Mesendoderm (in vitro differentiated cells): ENCODE measurements at places on chromosomes 1 and 21.

DNA sequence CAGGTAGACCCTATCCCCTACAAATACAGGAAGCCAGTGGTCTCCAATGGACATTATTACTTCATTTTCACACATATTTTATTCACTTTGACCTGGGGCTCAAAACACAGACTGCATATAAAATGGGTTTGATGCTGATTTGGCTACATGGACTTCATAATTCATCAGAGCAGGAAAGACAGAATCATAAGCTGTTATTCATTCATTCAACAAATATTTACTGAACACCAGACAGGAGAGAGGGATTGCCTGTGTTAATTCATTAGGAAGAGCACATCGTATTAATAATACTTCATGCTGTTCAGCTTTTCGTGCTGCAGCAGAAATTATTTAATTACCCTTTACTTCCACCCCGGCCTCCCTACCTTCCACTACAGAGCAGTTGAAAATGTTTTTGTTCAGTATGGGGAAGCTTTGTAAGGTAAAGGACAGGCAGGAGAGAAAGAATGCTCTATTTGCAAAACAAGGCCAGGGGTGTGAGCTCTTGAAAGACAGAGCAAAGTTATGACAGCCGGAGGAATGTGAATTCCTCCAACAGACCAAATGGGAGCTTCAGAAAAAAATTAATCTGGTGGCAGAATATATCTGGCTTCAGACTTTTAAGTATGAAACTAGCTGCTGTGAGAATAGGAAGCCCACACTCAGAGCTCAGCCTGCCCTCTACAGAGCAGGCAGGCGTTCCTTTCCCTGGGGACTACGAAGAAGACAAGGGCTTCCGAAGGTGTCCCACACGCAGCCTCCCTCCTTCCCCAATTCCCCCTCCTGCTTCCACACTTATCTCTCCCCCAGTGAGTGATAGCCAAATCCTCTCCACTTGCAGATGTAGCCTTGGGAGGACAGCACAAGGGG, 58.0 kb downstream of the MDM4 start:
- no peaks in the 10 kb centered on the region for H3K27me3 ChIP-seq
- peak; percentile 57 for DNase-seq
- H3K27ac ChIP-seq, result no peak overlapping the region
- no peaks in the 10 kb centered on the region for H3K36me3 ChIP-seq

GRCh38 chr1:48329905-48330304, 107.4 kb downstream of the SLC5A9 start:
- DNase-seq, result no peak
- H3K27me3 ChIP-seq, result no peaks in the 10 kb centered on the region
- no peak overlapping the region for H3K4me3 ChIP-seq
- no peak overlapping the region for H3K27ac ChIP-seq
- no peaks in the 10 kb centered on the region for H3K4me1 ChIP-seq

DNA sequence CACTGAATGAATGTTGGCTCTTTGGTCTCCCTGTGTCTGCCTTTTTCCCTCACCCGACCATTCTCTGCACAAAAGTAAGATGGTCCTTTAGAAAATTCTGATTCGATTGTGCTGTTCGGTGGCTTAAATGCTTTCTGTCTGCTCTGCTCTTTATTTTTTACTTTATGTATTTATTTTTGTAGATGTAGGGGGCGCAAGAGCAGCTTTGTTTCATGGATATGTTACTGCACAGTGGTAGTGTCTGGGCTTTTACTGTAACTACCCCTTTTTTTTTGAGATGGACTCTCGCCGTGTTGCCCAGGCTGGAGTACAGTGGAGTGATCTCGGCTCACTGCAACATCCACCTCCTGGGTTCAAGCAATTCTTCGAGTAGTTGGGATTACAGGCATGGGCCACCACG, 15.7 kb downstream of the NLRP3 start:
- no peak overlapping the region for H3K4me3 ChIP-seq
- DNase-seq, result no peak
- no peaks in the 10 kb centered on the region for H3K36me3 ChIP-seq
- H3K27ac ChIP-seq, result no peak overlapping the region
- H3K27me3 ChIP-seq, result no peaks in the 10 kb centered on the region

GRCh38 chr1:228647523-228648444, 87.5 kb upstream of the RHOU start:
- DNase-seq, result peak; percentile 87
- no peaks in the 10 kb centered on the region for H3K36me3 ChIP-seq
- no peaks in the 10 kb centered on the region for H3K4me1 ChIP-seq

GRCh38 chr1:94578856-94579255, 37.3 kb upstream of the F3 start:
- peaks cover 5% of the 10 kb centered on the region for H3K4me1 ChIP-seq
- no peaks in the 10 kb centered on the region for H3K36me3 ChIP-seq
- no peak overlapping the region for H3K27ac ChIP-seq
- no peak for DNase-seq
- no peak overlapping the region for H3K4me3 ChIP-seq
- no peaks in the 10 kb centered on the region for H3K27me3 ChIP-seq

GRCh38 chr1:180040034-180040433, 85.4 kb downstream of the CEP350 start:
- H3K4me1 ChIP-seq, result no peaks in the 10 kb centered on the region
- H3K36me3 ChIP-seq, result peaks cover 2% of the 10 kb centered on the region
- no peak overlapping the region for H3K4me3 ChIP-seq
- H3K27me3 ChIP-seq, result no peaks in the 10 kb centered on the region
- no peak for DNase-seq

DNA sequence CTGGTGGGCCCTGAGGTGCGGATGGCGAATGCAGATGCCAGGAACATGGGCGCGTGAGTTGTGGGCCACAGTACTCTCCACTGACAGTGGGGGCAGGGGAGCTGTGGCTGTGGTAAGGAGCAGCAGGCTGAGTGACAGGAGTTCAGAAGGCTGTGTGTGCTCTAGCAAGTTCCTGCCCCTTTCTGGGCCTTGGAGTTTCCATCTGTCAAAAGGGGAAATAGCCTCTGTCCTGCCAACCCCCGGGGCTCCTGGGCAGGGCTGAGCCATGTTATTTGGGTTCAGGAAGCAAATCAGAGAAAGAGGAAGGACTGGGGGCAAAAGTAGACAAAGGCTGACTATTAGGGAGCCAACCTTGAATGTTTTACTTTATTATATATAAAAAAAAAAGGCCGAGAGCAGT, 19.5 kb upstream of the MFN2 start:
- no peak for DNase-seq
- H3K4me3 ChIP-seq, result no peak overlapping the region
- peaks cover 14% of the 10 kb centered on the region for H3K36me3 ChIP-seq
- H3K4me1 ChIP-seq, result no peaks in the 10 kb centered on the region
- no peak overlapping the region for H3K27ac ChIP-seq

GRCh38 chr1:21873174-21873573, 61.1 kb downstream of the LDLRAD2 start:
- H3K27me3 ChIP-seq, result no peaks in the 10 kb centered on the region
- DNase-seq, result no peak
- H3K4me1 ChIP-seq, result no peaks in the 10 kb centered on the region
- no peak overlapping the region for H3K27ac ChIP-seq
- H3K4me3 ChIP-seq, result no peak overlapping the region

- no peak overlapping the region for H3K27ac ChIP-seq
- no peaks in the 10 kb centered on the region for H3K27me3 ChIP-seq
- H3K4me3 ChIP-seq, result no peak overlapping the region
- peaks cover 8% of the 10 kb centered on the region for H3K4me1 ChIP-seq
Measured at GRCh38 chr1:26288311-26288941, 8.5 kb downstream of the SH3BGRL3 start.

GRCh38 chr1:201394591-201394990, 4.5 kb downstream of the LAD1 start:
- peaks cover 2% of the 10 kb centered on the region for H3K4me1 ChIP-seq
- no peak for DNase-seq
- no peaks in the 10 kb centered on the region for H3K36me3 ChIP-seq
- no peak overlapping the region for H3K4me3 ChIP-seq
- H3K27ac ChIP-seq, result no peak overlapping the region

- H3K36me3 ChIP-seq, result no peaks in the 10 kb centered on the region
- no peaks in the 10 kb centered on the region for H3K4me1 ChIP-seq
- no peaks in the 10 kb centered on the region for H3K27me3 ChIP-seq
- H3K4me3 ChIP-seq, result no peak overlapping the region
Measured at GRCh38 chr1:184426278-184426674, 39.4 kb downstream of the C1orf21 start.

GRCh38 chr21:34612557-34612956, 2.4 kb downstream of the RCAN1 start:
- no peaks in the 10 kb centered on the region for H3K4me1 ChIP-seq
- no peak overlapping the region for H3K27ac ChIP-seq
- H3K36me3 ChIP-seq, result no peaks in the 10 kb centered on the region
- no peak for DNase-seq
- peaks cover 10% of the 10 kb centered on the region for H3K27me3 ChIP-seq

GRCh38 chr1:89635825-89636815, 3.2 kb downstream of the LRRC8C start:
- DNase-seq, result no peak
- no peaks in the 10 kb centered on the region for H3K4me1 ChIP-seq
- H3K4me3 ChIP-seq, result no peak overlapping the region
- no peak overlapping the region for H3K27ac ChIP-seq
- H3K27me3 ChIP-seq, result no peaks in the 10 kb centered on the region

DNA sequence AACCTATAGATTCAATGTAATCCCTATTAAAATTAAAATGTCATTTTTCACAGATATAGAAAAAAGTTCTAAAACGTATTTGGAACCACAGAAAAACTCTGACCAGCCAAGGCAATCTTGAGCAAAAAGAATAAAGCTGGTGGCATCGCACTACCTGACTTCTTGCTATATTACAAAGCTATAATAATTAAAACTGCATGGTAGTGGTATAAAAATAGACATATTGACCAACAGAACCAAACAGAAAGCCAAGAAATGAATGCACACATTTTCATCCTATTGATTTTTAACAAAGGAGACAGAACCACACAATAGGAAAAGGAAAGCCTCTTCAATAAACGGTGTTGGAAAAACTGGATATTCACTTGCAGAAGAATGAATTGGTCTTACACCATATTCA, 9.2 kb upstream of the SHISAL2A start:
- no peak overlapping the region for H3K27ac ChIP-seq
- no peaks in the 10 kb centered on the region for H3K27me3 ChIP-seq
- no peak overlapping the region for H3K4me3 ChIP-seq

- H3K27me3 ChIP-seq, result no peaks in the 10 kb centered on the region
- H3K36me3 ChIP-seq, result no peaks in the 10 kb centered on the region
- DNase-seq, result no peak
- no peak overlapping the region for H3K27ac ChIP-seq
- peaks cover 5% of the 10 kb centered on the region for H3K4me1 ChIP-seq
- H3K4me3 ChIP-seq, result no peak overlapping the region
Measured at GRCh38 chr1:54267815-54268761, 68.1 kb downstream of the MRPL37 start.

DNA sequence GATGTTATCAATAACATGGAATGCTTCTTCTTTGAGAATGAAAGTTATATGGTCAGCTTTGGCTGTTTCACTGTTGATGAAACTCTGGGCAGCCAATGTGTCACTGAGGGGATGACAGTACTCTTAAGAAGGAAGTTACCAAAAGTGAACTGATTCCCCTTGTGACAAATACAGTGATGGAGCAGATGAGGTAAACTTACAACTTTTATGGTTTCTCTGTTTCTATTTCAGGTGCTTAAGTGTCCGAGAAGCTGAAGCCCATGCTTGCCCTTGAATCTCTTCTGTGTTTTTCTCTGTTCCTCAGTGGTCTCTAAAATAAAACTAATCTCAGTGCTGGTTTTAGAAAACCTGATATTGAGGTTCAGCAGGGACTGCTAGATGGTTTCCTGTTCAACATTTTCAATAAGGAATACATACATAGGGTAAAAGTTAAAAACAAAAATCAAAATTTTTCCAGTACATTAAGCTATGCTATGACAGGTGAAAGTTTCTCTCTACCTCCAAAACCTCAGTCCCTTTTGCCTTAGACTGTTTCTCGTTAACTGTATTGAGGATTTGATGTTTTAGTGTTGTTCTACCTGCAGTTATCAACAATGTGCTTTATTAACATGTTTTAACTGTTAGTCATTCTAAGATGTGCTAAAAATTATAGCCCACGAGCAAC, 454.4 kb upstream of the ADGRL4 start:
- no peak for DNase-seq
- H3K36me3 ChIP-seq, result no peaks in the 10 kb centered on the region
- H3K27me3 ChIP-seq, result no peaks in the 10 kb centered on the region
- H3K27ac ChIP-seq, result no peak overlapping the region

DNA sequence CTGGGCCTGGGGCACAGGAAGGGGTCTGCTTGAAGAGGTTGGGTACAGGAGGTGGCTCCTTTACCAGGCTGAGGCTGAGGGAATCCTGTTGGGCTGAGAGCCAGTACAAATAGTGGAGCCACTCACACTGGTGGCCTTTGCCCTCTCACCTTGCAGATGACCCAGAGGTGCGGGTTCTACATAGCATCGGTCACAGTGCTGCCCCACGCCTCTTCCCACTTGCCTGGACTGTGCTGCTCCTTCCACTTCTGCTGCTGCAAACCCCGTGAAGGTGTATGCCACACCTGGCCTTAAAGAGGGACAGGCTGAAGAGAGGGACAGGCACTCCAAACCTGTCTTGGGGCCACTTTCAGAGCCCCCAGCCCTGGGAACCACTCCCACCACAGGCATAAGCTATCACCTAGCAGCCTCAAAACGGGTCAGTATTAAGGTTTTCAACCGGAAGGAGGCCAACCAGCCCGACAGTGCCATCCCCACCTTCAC, 1.8 kb upstream of the SLC50A1 start:
- H3K4me1 ChIP-seq, result peaks cover 11% of the 10 kb centered on the region
- H3K27ac ChIP-seq, result no peak overlapping the region
- no peaks in the 10 kb centered on the region for H3K36me3 ChIP-seq
- H3K27me3 ChIP-seq, result no peaks in the 10 kb centered on the region
- no peak overlapping the region for H3K4me3 ChIP-seq

DNA sequence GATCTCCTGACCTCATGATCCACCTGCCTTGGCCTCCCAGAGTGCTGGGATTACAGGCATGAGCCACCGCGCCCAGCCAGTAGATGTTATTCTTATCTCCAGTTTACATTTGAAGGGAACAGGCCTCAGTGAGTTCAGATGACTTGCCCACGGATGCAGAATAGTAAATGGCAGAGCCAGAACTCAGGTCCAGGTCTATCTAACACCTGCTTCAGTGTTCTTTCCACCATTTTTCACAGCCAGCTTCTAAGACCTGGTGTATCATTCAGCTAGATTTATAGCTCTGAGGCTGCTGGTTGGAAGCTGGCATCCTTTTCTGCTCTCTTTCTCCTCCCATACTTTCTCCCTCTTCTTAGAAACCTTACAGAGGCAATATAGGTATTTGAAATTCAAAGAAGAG, 10.8 kb downstream of the FABP3 start:
- H3K4me3 ChIP-seq, result no peak overlapping the region
- no peaks in the 10 kb centered on the region for H3K4me1 ChIP-seq
- no peak for DNase-seq
- H3K36me3 ChIP-seq, result peaks cover 7% of the 10 kb centered on the region
- no peak overlapping the region for H3K27ac ChIP-seq
- no peaks in the 10 kb centered on the region for H3K27me3 ChIP-seq

- DNase-seq, result no peak
- H3K27me3 ChIP-seq, result no peaks in the 10 kb centered on the region
- no peak overlapping the region for H3K27ac ChIP-seq
- H3K4me3 ChIP-seq, result no peak overlapping the region
Measured at GRCh38 chr1:183893561-183894289, 88.8 kb downstream of the RGL1 start.

- no peaks in the 10 kb centered on the region for H3K27me3 ChIP-seq
- no peak for DNase-seq
- peaks cover 12% of the 10 kb centered on the region for H3K36me3 ChIP-seq
- H3K4me3 ChIP-seq, result no peak overlapping the region
Measured at GRCh38 chr1:150469291-150469690, 17.9 kb upstream of the TARS2 start.

- no peak for DNase-seq
- no peak overlapping the region for H3K27ac ChIP-seq
- no peaks in the 10 kb centered on the region for H3K4me1 ChIP-seq
- H3K36me3 ChIP-seq, result no peaks in the 10 kb centered on the region
Measured at GRCh38 chr1:169623132-169623926, 6.6 kb downstream of the SELP start.

GRCh38 chr1:101238681-101239094, 1.9 kb downstream of the S1PR1 start:
- no peak overlapping the region for H3K27ac ChIP-seq
- H3K27me3 ChIP-seq, result peaks cover 5% of the 10 kb centered on the region
